ENCODE measurements at places on chromosomes 6 and 20. TPM values are rescaled to one million over a fixed set of nuclear protein-coding genes. Genes with fewer than 3 reads are reported as not detected.

DNA sequence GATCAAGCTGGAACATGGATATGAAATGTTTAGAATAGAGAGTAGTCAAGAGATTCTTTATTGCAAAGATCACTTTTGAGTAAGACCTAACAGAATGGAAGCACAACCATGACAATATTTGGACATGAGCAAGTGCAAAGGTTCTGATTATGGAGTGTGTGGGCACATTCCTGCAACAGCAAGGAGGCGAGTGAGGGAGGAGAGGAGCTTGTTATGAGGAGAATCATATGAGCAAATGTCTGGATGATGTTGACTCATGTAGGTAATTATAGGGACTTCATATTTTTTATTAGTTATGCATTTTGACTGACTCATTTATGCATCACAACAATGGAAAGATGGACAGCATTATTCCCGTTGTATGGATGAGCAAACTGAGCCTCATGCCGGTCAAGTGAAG lies 100.8 kb upstream of the SLC35B3 start:
- H3K36me3 ChIP-seq, result no peaks in the 10 kb centered on the region
- H3K27ac ChIP-seq, result no peak overlapping the region
- no peak for DNase-seq
- H3K27me3 ChIP-seq, result no peaks in the 10 kb centered on the region

GRCh38 chr20:35556871-35557270 lies 15.0 kb downstream of the ERGIC3 start:
- H3K36me3 ChIP-seq, result no peaks in the 10 kb centered on the region
- H3K4me1 ChIP-seq, result no peaks in the 10 kb centered on the region
- no peak overlapping the region for H3K27ac ChIP-seq
- DNase-seq, result no peak
- H3K4me3 ChIP-seq, result no peak overlapping the region

GRCh38 chr6:82367704-82368103 lies 4.1 kb downstream of the TPBG start:
- peaks cover 40% of the 10 kb centered on the region for H3K27me3 ChIP-seq
- no peak for DNase-seq
- H3K4me3 ChIP-seq, result no peak overlapping the region
- H3K4me1 ChIP-seq, result peaks cover 16% of the 10 kb centered on the region
- H3K36me3 ChIP-seq, result no peaks in the 10 kb centered on the region
- no peak overlapping the region for H3K27ac ChIP-seq

GRCh38 chr20:48406912-48407340 lies 420.9 kb downstream of the PREX1 start:
- no peak for DNase-seq
- peaks cover 16% of the 10 kb centered on the region for H3K27me3 ChIP-seq
- no peak overlapping the region for H3K27ac ChIP-seq
- no peaks in the 10 kb centered on the region for H3K36me3 ChIP-seq
- H3K4me3 ChIP-seq, result no peak overlapping the region

DNA sequence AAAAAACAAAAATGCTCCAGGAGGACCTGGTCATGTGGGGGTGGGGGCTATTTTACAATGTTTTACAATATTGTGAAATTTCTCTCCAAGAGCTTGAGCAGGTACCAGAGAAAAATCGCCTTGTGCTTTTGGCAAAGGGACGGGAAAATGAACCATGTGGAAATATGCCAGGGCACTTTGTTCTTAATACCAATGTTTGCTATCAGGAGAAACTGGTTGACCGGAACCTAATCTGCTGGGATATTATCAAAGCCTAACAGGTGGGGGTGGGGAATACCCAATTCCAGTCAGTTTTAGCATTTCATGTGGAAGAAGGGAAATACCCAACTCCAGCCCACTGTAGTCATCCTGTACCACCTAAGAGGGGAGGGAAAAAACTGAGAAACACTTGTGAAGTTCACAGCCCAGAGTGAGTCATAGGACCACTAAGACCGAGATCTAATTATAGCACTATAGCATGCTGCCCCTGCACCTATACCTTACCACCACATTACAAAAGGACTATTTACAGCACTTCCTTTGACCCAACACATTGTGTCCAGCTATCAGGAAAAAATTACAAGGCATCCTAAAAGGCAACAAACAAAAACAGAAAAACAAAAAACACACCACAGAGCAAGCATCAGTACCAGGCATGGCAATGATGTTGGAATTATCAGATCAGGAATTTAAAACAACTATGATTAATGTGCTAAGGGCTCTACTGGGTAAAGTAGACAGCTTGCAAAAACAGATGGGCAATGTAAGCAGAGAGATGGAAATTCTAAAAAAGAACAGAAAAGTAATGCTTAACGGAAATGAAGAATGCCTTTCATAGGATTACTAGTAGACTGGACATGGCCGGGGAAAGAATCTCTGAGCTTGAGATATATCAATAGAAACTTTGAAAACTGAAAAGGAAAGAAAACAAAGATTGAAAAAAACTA lies 84.1 kb upstream of the POPDC3 start:
- H3K27ac ChIP-seq, result no peak overlapping the region
- DNase-seq, result no peak
- no peaks in the 10 kb centered on the region for H3K36me3 ChIP-seq
- H3K27me3 ChIP-seq, result peaks cover 22% of the 10 kb centered on the region
- peaks cover 2% of the 10 kb centered on the region for H3K4me1 ChIP-seq

DNA sequence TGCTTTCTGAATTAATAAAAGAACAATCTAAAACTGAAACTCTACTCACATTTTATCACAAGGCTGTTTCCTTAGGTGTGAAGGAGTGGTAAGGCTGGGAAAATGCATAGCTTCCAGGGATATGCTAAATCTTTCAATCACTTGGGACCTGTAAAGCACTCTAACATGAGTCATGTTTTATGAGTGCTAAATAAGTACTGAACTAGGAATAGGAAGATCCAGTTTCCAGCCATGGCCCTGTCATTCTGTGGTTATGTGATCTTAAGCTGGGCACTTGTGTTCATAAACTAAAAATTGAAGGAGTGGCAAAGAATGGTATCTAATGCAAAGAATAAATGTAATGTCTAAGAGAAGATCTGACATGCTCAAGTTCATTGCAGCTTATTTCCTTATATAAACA lies 6.1 kb upstream of the TMEM200A start:
- peaks cover 4% of the 10 kb centered on the region for H3K4me1 ChIP-seq
- no peak overlapping the region for H3K4me3 ChIP-seq
- peaks cover 13% of the 10 kb centered on the region for H3K27me3 ChIP-seq
- DNase-seq, result no peak

DNA sequence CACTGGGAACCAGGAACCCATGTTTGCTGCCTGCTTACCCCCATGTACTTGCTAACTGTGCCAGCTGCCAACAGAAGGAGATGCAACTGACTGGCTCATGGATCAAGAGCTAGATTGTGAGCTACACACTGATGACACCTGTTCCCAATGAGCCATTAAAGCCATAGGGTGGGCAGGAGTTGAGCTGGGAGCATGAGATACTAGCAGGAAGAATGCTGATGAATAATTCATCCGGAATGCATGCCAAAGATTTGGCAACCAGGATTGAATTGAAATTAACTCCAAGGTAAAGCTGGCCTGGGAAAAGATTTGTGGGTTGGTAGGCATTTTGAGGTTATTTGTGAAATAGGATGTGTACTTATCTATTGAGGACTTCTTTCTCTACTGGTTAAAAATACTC lies 631.1 kb downstream of the KIF16B start:
- H3K27me3 ChIP-seq, result no peaks in the 10 kb centered on the region
- no peak for DNase-seq
- no peak overlapping the region for H3K4me3 ChIP-seq
- H3K4me1 ChIP-seq, result no peaks in the 10 kb centered on the region
- H3K36me3 ChIP-seq, result no peaks in the 10 kb centered on the region

The MYMX gene
- total RNA-seq, result not detected

- no peak overlapping the region for H3K27ac ChIP-seq
- H3K4me3 ChIP-seq, result no peak overlapping the region
- H3K4me1 ChIP-seq, result no peaks in the 10 kb centered on the region
Observed at GRCh38 chr6:32107406-32107805, 1.7 kb downstream of the TNXB start.

DNA sequence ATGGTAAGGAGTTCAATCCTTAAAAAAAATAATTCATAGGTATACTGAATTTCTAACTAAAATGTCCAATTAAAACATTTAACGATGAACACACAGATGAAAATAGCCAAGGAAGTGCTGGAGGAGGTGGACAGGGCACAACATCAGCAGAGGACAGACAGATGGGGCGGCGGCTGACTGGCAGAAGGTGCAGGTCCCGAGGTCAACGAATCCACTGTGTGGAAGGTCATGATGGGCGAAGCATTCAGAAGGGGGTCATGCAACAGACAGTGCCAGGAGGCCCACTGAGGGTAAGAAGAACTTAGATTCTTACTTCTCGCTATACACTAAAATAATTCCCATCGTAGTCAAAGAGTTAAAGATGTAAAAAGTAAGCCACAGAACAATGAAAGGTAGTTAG lies 34.2 kb upstream of the FRMD1 start:
- DNase-seq, result no peak
- H3K27ac ChIP-seq, result no peak overlapping the region
- H3K27me3 ChIP-seq, result no peaks in the 10 kb centered on the region
- no peaks in the 10 kb centered on the region for H3K4me1 ChIP-seq
- H3K4me3 ChIP-seq, result no peak overlapping the region

GRCh38 chr6:18021166-18021850 lies 33.9 kb upstream of the KIF13A start:
- no peak overlapping the region for H3K4me3 ChIP-seq
- no peaks in the 10 kb centered on the region for H3K36me3 ChIP-seq
- DNase-seq, result no peak
- H3K4me1 ChIP-seq, result no peaks in the 10 kb centered on the region

DNA sequence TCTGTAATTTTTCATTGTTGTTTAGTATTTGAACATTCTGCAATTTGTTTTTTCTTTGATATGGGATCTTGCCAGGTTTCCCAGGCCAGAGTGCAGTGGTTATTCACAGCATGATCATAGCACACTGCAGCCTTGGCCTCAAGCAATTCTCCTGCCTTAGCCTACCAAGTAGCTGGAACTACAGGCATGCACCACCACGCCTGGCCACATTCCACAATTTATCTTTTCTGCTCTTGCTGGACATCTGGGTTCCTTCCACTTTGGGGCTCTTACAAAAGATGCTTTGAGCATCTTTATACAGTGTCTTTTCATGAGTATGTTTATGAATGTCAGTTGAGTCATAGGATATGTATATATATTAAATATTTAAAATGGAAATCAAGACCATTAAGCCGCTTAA lies 42.0 kb downstream of the PGM3 start:
- no peaks in the 10 kb centered on the region for H3K4me1 ChIP-seq
- H3K27ac ChIP-seq, result no peak overlapping the region
- H3K36me3 ChIP-seq, result peaks cover 27% of the 10 kb centered on the region
- no peak overlapping the region for H3K4me3 ChIP-seq
- no peak for DNase-seq

DNA sequence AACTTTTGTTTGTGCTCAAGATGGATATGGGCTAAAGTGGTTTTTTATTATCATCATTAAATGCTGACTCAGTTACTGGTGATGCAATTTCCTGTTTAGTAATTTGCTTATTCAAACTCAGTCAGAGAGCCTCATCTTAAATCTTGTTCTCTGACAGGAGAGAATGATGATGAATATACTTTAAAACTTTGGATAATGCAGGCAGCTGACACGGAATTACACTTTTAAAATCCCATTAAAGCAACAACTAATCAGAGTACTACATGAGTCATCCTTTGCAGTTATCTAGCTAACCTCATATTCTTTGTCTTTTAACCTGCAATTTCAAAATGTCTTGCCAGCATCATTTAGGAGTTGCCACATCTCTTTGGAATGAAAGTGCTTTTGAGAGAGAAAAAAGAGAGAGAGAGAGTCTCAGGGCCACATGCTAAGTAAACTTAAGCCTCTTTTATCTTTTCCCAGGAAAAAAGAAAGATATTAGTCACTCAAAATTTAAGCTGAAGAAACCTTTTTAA lies 9.2 kb upstream of the C6orf141 start:
- H3K27ac ChIP-seq, result no peak overlapping the region
- no peak overlapping the region for H3K4me3 ChIP-seq
- no peak for DNase-seq
- no peaks in the 10 kb centered on the region for H3K36me3 ChIP-seq
- H3K4me1 ChIP-seq, result no peaks in the 10 kb centered on the region
- H3K27me3 ChIP-seq, result peaks cover 12% of the 10 kb centered on the region

DNA sequence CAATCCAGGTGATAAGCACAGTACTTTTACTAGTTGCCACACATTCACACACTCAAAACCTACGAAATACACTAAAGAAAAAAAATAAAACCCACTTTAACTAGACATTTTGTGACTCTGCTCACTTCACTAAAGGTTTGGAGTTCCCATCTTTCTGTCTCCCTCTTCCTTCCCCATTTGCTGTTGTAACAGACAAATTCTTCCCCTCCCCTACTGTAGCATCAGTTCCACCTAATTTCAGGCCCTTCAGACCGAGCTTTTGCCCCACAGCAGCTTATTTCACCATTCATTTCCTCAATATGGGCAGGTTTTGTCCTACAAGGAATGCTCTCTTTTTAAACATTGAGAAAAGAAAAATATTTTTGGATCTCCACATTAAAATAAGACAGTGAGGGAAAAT lies 31.3 kb upstream of the MRAP2 start:
- no peak for DNase-seq
- H3K27ac ChIP-seq, result no peak overlapping the region
- no peaks in the 10 kb centered on the region for H3K36me3 ChIP-seq
- no peaks in the 10 kb centered on the region for H3K4me1 ChIP-seq

GRCh38 chr6:122207794-122208193 lies 191.7 kb upstream of the HSF2 start:
- H3K27ac ChIP-seq, result no peak overlapping the region
- H3K36me3 ChIP-seq, result no peaks in the 10 kb centered on the region
- DNase-seq, result no peak
- H3K4me3 ChIP-seq, result no peak overlapping the region

The NRSN1 gene
- total RNA-seq, result not detected

The SEMG1 gene
- total RNA-seq, result not detected

The DUSP15 gene
- total RNA-seq, result not detected

DNA sequence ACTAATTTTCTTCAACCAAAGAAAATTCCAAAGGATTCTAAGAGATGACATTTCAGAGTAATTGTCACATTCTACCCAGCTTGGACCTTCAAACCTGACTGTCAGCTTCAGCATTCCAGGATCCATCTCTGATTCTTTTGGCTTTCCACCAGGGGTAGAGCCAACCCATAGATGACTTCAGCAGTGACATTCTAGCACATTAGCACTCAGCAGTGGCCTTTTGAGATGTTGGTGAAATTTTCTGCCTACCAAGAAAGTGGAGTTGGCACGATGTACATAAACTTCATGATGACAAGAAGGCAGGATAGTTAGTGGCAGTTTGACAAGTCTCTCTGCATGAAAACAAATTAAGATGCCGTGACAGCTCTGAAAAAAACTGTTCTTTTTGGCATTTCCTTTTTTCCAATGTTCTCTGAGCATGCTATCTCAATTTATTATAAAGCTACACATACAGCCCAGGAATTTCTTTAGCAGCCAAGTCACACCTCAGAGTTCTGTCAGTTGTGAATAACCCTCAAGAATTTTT lies 466.5 kb upstream of the RNF217 start:
- DNase-seq, result no peak
- H3K4me1 ChIP-seq, result no peaks in the 10 kb centered on the region
- H3K27me3 ChIP-seq, result no peaks in the 10 kb centered on the region
- H3K4me3 ChIP-seq, result no peak overlapping the region
- no peak overlapping the region for H3K27ac ChIP-seq

GRCh38 chr6:125154118-125154760 lies 666 bp downstream of the TPD52L1 start:
- H3K36me3 ChIP-seq, result no peaks in the 10 kb centered on the region
- peaks cover 55% of the 10 kb centered on the region for H3K27me3 ChIP-seq
- H3K4me1 ChIP-seq, result peaks cover 6% of the 10 kb centered on the region
- H3K27ac ChIP-seq, result no peak overlapping the region
- no peak for DNase-seq
